ENCODE measurements at places on chromosomes 6 and 20.

GRCh38 chr6:19158586-19158985, 678.6 kb upstream of the ID4 start:
- DNase-seq = no peak

DNA sequence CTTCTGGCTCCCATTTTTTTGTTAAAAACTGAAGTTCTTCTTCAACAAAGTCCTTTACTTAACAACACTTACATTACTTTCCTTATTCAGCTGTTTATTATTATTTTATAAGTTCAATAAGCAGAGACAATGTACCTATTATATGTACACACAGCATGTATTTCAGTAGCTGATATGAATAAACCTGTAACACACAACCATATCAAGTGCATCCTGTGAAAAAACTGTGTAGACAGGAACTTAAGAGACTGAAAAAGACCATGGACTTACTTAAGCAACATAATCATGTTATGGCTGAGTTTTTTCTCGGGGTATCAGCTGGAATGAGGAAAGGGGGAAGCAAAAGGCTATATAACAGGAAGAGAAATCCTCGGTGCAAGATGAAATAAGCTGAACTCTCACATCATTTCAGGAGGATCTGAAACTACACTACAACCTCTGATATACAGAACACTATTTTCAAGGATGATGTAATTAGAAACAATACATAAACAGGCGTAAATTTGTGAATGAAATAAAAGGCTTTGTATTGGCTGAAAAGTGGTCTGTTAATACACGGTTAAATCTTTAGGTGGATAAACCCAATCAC, 70.9 kb downstream of the REV3L start:
- no peak for DNase-seq

DNA sequence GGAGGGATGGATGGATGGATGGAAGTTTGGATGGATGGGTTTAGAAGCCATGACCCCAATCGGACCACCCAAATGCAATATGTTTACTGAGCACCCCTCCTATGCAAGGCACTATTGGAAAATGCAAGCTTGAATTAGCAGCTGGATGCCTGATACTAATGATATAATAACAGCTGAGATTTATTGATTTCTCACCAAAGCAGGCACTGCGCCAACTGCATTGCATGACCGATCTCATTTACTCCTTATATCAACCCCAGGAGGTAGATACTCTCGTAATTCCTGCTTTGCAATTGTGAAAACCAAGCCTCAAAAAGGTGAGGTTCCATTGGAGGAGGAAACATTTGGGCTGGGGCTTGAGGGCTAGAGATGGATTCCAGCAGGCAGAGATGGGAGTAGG, 89.7 kb downstream of the KCNB1 start:
- no peak for DNase-seq

GRCh38 chr6:150881911-150882481, 16.5 kb downstream of the MTHFD1L start:
- peak; percentile 89 for DNase-seq

DNA sequence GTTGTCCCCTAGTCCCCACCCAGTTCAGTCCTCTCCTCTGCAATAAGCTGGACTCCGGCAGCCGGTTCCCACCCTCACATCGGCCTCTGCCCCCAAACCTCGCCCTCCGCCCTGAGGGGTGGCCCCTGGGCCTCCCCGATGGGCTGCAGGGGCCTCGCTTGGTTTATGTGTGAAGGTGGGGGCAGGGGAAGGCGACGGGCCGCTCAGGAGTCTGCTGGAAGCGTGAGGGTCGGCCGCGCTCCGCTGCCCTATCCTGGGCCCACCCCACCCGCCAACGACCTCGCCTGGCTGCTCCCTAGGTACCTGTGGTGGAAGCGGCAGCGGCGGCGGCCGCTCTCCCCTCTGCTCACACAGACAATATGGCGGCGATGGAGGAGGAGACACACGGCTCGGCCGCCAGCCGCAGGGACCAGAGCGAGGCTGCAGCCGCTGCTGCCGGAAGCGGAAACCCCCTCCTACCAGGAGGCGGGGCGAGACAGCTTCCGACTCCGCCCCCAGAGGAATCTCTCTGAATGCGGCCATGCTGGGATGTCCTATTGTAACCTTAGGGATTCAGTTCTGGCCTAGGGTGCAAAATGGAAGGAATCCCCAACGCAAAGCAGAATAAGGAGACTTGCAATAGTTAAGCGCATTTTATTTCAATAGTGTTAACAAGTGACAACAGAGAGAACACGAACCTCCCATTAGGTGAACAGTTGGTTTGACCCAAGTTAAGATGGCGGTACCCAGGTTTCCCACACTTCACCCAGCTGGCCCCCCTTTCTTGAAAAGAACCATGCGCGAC, at the start of gene CSNK2A1:
Gene CSNK2A1, minus strand, starts transcription at position 422 of the 784 bp plus-strand sequence. CDS start 35,239 bp downstream, outside the sequence.
- DNase-seq = peak; percentile 98

GRCh38 chr6:28567506-28567905, 41.8 kb downstream of the GPX5 start:
- no peak for DNase-seq

DNA sequence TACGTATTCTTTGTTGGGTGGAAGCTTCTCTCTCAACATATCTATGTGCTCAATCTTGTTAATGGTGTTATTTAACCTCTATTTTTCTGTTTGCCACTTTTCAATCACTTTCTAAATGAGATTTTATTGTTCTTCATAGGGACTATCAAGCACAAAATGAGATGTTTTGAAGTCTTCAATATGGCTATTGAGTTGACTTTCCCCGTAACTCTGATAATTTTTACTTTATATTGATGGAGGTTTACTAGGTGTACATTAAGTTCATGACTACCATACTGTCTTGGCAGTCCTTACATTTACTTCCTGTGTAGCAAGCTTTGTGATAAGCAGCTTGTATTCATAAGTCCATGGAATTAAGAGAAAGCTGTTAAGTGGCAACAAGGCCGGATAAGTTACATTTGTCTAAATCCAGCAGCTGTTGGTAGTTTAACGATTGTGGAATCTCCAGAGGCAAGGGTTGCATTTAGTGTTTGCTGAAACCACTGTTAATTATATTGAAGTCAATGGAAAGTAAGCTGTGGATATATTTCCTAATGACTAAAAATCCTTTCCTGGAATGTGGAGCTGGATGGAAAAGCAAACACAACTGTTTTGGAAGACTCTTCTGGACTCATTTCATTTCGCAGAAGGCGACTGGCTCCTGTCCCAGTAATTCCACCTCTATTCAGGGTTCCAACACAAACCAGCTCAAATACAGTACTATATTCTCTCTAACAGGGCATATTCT, 57.3 kb upstream of the SMIM29 start:
- DNase-seq = no peak
